Breast epithelium (tissue), 4 donors: ENCODE measurements at places on chromosomes 2 and 18. TPM values are rescaled to one million over a fixed set of nuclear protein-coding genes. Genes with fewer than 3 reads are reported as not detected.
A peak's percentile ranks its signal among the peaks of the same experiment; 100 is the strongest.

GRCh38 chr2:40039549-40039948 lies 260.5 kb upstream of the THUMPD2 start:
- no peaks in the 10 kb centered on the region for H3K36me3 ChIP-seq
- no peak overlapping the region for H3K4me3 ChIP-seq
- DNase-seq: no peak
- H3K27me3 ChIP-seq: no peaks in the 10 kb centered on the region

DNA sequence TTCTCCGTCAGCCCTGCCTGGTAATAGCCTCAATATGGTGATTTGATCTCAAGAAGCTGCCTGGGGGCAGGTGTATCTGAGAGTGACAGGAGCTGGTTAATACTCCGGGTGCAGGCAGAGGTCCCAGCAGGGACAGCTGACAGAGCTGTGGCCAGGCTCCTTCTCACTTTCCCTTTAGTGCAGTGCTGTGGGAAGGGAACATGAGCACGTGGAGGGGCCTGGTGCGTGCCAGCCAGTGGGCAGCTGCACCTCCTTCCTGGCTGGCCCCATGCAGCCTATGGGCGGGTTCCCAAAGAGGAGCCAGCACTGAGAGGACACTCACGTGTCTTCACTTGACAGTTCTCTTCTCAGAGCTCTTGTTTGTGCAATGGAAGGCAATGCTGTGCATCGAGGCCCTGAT lies 9.1 kb downstream of the CNNM4 start:
- H3K27ac ChIP-seq: no peak overlapping the region
- no peaks in the 10 kb centered on the region for H3K27me3 ChIP-seq
- no peak overlapping the region for H3K4me3 ChIP-seq
- H3K36me3 ChIP-seq: no peaks in the 10 kb centered on the region
- no peaks in the 10 kb centered on the region for H3K4me1 ChIP-seq

DNA sequence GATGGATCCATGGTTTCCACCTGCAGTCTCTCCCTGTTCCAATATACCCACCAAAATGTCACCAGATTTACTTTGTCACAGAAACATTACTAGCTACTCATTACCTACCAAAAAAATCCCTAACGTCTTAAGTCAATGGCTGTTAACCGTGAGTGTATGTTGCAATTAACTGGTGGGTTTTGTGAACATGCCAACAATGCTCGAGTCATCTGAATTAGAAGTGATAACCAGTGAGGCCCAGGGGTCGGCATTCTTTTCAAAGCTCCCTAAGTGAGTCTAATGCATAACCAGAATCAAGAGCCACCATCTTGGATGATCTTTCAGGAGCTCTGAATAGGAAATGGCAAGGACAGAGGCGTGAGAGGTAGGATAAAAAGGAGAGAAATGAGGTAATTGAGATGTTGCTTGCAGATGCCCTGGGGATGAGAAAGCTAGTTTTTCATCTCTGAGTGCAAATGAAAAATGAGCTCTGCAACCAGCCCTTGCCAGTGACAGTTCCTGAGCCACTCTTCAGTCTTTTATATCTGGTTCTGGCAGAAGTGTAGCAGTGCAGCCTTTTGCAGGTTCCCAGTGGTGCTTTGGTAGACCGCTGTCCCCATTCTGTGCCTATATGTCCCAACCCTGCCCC lies 130.0 kb upstream of the RND3 start:
- peak overlapping the region; percentile 63 for H3K27ac ChIP-seq
- no peaks in the 10 kb centered on the region for H3K27me3 ChIP-seq
- H3K4me3 ChIP-seq: no peak overlapping the region
- H3K4me1 ChIP-seq: peaks cover 5% of the 10 kb centered on the region
- no peak for DNase-seq

DNA sequence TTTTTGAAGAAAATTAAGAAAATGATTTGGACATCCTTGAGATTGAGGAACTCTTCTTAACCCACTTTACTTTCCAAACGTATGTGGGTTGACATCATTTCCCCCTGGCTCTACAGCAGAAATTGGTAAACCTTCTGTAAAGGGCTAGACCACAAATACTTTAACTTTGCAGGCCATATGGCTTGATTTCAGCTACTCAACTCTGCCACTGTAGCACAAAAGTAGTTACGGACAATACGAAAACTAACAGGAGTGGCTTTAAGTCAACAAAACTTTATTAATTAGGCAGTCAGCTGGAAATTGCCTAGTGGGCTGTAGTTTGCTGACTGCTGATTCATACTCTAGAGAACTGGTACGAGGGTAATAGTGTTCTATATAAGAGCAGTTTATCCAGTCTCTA lies 83.2 kb upstream of the DTNB start:
- H3K36me3 ChIP-seq: no peaks in the 10 kb centered on the region
- no peak for DNase-seq
- no peaks in the 10 kb centered on the region for H3K4me1 ChIP-seq
- H3K27ac ChIP-seq: no peak overlapping the region

DNA sequence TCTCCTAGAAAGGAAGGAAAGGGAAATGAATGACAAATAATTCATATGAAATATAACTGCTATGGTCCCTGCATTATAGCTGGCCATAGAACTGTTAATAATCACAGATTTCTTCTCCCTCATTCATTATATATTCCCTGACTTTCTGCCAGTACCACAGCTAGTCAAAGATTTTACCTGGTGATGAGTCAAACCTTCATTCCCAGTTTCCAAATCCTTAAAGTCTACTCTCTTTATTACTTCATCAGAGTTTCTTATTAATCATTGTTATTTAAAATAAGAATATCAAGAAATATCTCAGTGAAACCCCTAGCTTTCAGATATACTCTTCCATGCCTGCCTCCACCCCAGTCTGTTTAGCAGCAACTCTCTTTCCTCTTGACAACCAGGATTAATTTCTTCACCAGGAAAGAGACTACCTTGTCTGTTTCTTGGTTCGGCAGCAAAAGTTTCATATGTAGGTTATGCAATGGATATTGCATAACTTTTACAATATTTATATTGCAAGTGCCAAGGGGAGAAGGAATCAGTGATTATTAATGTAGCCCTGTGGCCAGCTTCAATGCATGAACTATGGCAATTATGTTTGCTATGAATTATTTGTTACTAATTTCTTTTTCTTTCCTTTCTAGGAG lies 533.8 kb downstream of the FBXO15 start:
- H3K4me3 ChIP-seq: no peak overlapping the region
- no peak overlapping the region for H3K27ac ChIP-seq
- no peak for DNase-seq
- H3K27me3 ChIP-seq: no peaks in the 10 kb centered on the region
- H3K4me1 ChIP-seq: no peaks in the 10 kb centered on the region

DNA sequence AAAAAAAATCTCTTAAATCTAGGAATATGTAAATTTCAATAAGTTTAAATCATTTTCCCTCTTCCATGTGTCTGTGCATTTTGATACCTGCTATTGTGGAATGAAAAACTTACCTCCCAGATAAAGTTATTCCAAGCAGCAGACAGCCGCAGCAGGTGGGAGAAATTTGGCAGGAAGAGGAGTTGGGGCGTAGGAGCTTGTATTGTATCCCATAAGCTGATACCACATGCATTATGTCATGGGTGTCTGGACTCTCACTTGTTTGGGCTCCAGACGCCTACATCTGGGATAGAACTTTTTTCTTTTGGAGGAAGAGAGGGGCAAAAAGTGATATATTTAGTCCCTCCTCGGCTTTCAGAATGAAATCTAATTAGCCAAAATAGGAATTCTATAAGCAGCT lies 59.3 kb upstream of the TCF4 start:
- no peak overlapping the region for H3K27ac ChIP-seq
- DNase-seq: no peak
- H3K27me3 ChIP-seq: no peaks in the 10 kb centered on the region
- no peaks in the 10 kb centered on the region for H3K36me3 ChIP-seq
- H3K4me3 ChIP-seq: no peak overlapping the region
- H3K4me1 ChIP-seq: no peaks in the 10 kb centered on the region

DNA sequence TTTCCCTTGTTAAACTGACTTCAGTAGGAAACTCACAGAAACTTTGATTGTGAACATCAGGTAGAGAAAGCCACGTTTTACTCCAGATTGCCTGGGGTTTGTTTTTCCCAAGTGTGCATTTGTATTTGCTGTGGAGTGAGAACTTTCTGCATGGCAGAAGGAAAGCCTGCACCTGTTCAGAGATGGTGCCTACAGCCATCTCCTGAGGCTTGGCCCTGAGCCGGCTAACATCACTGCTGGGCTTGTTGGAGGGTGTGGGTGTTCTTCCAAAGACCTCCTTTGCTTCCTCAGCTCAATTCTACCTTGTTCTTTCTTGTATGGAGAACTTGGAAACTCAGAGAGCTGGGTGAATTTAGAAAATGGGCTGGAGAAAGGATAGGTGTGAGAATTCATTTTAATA lies 16.1 kb downstream of the KCNS3 start:
- no peak overlapping the region for H3K27ac ChIP-seq
- H3K4me3 ChIP-seq: no peak overlapping the region
- no peaks in the 10 kb centered on the region for H3K27me3 ChIP-seq
- H3K4me1 ChIP-seq: no peaks in the 10 kb centered on the region
- no peak for DNase-seq
- no peaks in the 10 kb centered on the region for H3K36me3 ChIP-seq

GRCh38 chr2:28750316-28751251 lies 1.0 kb upstream of the PPP1CB start:
- H3K27me3 ChIP-seq: no peaks in the 10 kb centered on the region
- H3K4me3 ChIP-seq: peak overlapping the region; percentile 97
- H3K27ac ChIP-seq: peak overlapping the region; percentile 100
- H3K4me1 ChIP-seq: peaks cover 3% of the 10 kb centered on the region
- H3K36me3 ChIP-seq: no peaks in the 10 kb centered on the region
- no peak for DNase-seq

DNA sequence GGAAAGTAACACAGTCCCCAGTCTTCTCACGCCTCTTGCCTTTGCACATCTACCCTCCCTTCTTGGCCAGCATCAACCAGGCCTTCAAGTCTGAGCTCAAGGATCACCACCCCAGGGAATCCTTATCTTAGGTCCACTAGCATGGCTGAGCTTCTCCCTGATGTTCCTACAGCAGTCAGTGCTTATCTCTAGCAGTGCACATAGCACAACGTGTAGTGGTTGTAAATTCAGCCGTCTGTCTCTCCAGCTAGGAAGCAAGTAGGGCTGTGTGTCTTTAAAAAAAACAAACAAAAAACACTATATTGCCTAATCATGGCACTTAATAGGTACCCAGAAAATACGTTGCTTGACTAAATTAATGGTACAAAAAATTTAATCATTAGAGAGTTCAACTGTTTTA lies 29.2 kb downstream of the KCNG3 start:
- no peak overlapping the region for H3K4me3 ChIP-seq
- H3K27ac ChIP-seq: no peak overlapping the region
- H3K27me3 ChIP-seq: no peaks in the 10 kb centered on the region
- no peak for DNase-seq

DNA sequence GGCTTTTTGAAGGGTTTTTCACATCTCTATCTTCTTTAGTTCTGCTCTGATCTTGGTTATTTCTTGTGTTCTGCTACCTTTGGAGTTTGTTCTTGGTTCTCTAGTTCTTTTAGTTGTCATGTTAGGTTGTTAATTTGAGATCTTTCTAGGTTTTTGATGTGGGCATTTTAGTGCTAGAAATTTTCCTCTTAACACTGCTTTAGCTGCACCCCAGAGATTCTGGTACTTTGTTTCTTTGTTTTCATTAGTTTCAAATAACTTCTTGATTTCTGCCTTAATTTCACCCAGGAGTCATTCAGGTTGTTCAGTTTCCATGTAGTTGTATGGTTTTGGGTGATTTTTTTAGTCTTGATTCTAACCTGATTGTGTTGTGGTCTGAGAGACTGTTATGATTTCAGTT lies 34.7 kb downstream of the AGPS start:
- H3K27ac ChIP-seq: no peak overlapping the region
- H3K4me3 ChIP-seq: no peak overlapping the region
- H3K4me1 ChIP-seq: no peaks in the 10 kb centered on the region
- DNase-seq: no peak

DNA sequence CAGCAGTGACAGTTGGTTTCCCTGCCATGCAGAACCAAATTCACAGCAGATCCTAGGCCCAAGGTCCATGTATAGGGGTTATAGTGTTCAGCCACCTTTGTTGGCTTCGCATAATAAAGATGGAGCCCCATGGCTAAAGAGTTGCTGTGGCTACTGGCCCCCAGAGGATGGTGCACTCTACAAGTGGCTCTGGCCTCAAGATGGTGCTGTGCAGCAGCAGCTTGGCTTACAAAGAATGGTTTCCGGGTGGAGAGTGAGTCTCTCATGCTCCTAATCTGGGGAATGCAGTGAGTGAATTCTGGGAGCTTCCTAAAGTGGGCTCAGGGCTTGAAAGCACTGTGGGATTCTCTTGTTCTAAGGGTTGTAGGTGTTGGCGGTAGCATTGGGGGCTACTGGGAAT lies 1199.7 kb downstream of the CNTNAP5 start:
- no peak overlapping the region for H3K4me3 ChIP-seq
- no peak for DNase-seq
- H3K4me1 ChIP-seq: no peaks in the 10 kb centered on the region

- no peaks in the 10 kb centered on the region for H3K27me3 ChIP-seq
- no peak for DNase-seq
- H3K36me3 ChIP-seq: no peaks in the 10 kb centered on the region
- no peak overlapping the region for H3K27ac ChIP-seq
- H3K4me1 ChIP-seq: no peaks in the 10 kb centered on the region
- H3K4me3 ChIP-seq: no peak overlapping the region
Observed at GRCh38 chr18:59249199-59249774, 24.0 kb downstream of the RAX start.

- no peaks in the 10 kb centered on the region for H3K36me3 ChIP-seq
- H3K27ac ChIP-seq: no peak overlapping the region
- no peak for DNase-seq
- H3K4me3 ChIP-seq: no peak overlapping the region
- no peaks in the 10 kb centered on the region for H3K27me3 ChIP-seq
- no peaks in the 10 kb centered on the region for H3K4me1 ChIP-seq
Observed at GRCh38 chr2:111239107-111239506, 118.4 kb downstream of the BCL2L11 start.

DNA sequence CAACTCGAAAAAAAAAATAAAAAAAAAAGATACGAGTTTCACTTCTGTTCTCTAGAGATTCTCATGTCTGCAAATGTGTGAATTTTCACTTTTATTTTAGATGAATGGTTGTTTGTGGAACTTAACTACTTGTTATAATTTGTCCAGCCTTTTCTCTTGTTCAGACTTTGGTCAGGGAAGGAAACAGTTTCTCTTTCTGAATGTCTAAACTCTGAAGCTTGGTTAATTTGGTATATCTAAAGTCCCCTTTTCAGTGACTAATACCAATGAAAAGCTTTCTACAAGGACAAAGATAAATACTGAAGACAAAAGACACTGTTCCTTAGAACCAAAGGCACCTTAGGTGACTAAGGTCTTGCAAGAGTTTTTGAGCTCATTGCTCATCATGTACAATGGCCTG lies 144.4 kb upstream of the PIEZO2 start:
- DNase-seq: no peak
- no peaks in the 10 kb centered on the region for H3K27me3 ChIP-seq

GRCh38 chr18:71136487-71136886 lies 847.6 kb downstream of the SOCS6 start:
- H3K27me3 ChIP-seq: no peaks in the 10 kb centered on the region
- no peak overlapping the region for H3K4me3 ChIP-seq

Gene SLC8A1
- 12.2 TPM for total RNA-seq

Gene CACNB4
- total RNA-seq: 1.6 TPM

Gene LBX2
- total RNA-seq: 4.6 TPM
